SJSA1 (cell line): ENCODE measurements at places on chromosomes 1 and 21. TPM values are rescaled to one million over a fixed set of nuclear protein-coding genes. Genes with fewer than 3 reads are reported as not detected.

DNA sequence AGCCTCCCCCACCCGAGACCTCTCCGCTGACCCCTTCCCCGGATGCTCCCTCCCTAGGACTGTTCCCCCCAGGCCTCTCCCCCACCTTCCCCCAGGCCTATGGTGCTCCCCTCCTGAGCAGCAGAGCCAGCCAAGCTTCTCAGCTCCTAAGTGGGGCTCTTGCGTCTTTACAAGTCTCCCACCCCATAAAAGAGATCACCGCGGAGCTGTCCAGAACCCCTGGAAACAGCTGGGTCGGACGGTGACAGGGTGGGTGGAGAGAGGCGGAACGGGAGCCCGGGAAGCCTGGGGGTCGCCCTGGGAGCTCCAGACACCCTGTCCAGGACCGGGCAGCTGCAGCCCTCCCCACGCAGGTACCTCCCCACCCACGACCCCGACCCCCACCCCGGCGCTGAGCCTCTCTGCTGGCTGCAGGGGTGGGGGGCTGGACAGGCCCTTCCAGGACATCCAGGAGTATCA lies 61.2 kb downstream of the WNT9A start:
- peak; percentile 36 for DNase-seq

GRCh38 chr21:40461008-40461407 lies 385.9 kb downstream of the DSCAM start:
- no peak for DNase-seq

Gene KRTAP21-2
- not detected in 2 replicates for total RNA-seq

DNA sequence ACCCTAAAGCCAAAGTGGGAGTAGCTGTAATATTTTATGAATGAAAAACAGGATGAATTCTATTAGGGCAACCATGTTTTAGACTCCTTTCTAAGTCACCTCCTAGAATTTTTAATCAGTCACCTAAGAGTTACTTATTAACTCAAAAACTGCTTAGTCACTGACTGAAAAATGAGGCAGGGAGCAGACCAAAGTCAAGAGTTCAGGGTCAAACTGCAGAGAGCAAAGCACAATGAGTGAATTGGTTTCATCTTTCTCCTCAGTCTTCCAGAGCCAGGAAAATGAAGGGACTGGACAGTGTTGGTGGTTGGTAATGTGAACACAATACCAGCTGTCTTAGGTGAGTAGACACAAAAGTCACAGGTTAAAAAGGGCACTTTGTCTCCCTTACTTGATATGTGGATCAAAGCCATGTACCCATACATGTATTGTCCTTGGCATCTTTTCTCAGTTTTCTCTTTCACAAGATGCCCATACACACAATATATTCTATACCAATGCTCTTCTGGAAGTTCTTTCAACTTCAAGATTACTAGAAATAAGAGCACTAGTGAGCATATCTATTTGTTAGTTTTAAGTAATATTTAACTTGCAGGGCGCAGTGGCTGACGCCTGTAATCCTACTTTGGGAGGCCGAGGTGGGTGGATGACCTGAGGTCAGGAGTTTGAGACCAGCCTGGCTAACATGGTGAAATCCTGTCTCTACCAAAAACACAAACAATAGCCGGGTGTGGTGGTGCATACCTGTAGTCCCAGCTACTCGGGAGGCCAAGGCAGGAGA lies 42.2 kb downstream of the ATP1B1 start:
- no peak for DNase-seq

Gene TLCD4
- total RNA-seq = 0.60 and 2.5 TPM in 2 replicates

GRCh38 chr1:186730951-186731729 lies 50.9 kb upstream of the PTGS2 start:
- DNase-seq = no peak

DNA sequence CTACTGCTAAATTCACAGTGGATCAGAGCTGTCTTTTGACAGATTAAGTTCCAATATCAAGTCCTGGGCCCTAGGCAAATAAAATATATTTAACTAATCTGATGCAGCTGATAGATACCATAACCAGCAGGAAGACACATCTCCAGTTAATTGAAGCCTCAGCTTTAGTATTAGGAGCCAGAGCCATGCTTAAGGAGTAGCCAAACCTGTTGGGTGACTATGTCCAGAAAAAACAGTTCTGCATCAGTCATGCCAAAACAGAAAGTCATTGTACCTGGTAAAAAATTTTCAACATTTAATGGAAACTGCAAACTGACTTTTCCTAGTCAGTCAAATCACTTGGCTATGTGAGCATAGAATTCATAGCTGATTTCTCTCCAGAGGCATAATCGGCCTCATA lies 200.5 kb upstream of the RUNX1 start:
- no peak for DNase-seq

Gene HUNK
- 13.6 and 17.7 TPM in 2 replicates for total RNA-seq

GRCh38 chr1:8083739-8084484 lies 57.8 kb upstream of the ERRFI1 start:
- no peak for DNase-seq

DNA sequence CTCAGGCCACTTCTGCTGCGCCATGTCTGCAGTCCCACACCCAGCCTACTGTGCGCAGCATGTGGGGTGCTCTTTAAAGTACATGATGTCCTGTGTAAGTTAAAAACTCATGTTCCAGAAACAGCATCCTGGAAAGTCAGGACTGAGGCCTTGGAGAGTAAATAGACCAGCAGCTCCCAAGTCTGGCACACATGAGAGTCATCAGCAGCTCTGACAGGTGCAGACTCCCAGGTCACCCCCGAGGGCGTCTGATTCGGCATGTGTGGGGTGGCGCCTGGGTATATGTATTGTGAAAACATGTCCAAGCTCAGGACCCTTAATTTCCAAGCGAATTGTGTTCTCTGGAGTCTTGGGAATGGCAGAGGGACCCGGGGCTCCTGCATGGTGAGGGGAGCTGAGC lies 120.1 kb upstream of the RUNX3 start:
- DNase-seq = no peak

GRCh38 chr1:237390823-237391222 lies 348.8 kb downstream of the RYR2 start:
- no peak for DNase-seq

DNA sequence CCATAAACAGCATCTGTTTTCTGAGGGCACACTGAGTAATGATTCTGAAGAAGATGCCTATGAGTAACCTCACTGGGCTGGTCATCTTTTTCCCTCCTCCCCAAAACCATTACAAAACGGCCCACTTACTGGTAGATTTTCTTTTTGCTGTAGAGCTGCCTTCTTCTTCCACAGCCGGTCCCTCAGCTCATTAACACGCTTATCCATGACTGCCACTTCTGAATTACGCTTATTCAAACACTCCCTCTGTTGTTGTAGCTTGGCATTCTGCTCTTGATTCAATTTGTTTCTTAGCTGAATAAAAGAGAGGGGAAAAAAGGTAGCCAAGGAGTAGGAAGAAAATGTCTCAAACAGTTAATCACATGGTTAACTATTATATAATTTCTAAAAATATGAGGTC lies 43.1 kb downstream of the TP53BP2 start:
- no peak for DNase-seq

DNA sequence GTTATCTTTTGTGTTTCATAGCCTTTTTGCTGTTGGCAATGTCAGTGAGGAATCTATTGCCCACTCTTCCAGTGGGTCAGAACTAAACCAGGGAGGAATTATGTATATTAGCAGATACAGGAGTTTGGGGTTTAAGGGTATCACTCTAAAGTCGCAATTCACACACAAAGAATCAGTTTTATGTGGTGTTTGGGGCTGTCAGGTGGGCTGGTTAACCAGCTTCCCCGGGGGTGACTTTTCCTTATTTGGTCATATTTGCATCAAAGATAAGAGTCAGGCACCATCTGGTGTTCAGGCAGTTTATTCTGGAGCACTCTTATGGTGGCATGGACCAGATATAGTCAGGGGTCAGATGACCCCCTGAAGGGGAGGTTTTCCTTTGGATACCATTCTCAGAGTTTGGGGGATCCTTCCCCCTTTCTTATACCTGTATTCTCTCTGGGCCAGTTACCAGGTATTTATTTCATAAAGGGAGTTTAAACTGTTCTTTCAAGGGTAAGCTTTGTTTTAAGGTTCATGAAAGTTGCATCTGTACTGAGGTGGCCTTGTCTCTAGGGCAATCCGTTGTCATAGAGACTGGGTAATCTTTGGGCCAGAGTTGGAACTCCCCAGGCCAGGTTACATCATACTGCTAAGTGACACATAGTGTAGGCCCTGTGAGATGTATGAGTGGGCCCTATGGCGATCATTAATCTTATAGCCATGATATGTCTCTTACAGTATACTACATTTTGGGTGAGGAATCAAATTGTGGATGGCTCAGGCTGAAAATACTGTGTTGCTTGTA lies 148.2 kb downstream of the RWDD3 start:
- no peak for DNase-seq

DNA sequence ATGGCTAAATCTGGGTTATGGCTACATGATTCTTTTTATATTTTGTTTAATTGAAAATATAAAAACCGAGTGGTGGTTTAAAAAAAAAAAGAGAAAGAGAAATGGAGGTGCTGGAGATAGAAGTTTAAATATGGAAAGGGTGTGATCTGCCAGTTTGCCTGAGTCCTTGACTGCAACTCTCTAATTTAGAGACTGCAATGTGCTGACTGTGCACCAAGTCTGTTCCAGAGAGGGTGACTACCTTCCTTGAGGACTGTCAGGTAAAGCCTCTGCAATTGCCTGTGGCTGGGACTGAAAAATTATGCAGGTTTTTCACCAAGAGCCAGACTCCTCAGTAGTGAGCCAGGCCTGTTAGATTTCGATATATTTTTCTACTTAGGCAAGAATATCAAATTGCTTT lies 1326.3 kb downstream of the BRINP3 start:
- no peak for DNase-seq

- no peak for DNase-seq
Observed at GRCh38 chr1:241063276-241063675, 293.7 kb downstream of the RGS7 start.

DNA sequence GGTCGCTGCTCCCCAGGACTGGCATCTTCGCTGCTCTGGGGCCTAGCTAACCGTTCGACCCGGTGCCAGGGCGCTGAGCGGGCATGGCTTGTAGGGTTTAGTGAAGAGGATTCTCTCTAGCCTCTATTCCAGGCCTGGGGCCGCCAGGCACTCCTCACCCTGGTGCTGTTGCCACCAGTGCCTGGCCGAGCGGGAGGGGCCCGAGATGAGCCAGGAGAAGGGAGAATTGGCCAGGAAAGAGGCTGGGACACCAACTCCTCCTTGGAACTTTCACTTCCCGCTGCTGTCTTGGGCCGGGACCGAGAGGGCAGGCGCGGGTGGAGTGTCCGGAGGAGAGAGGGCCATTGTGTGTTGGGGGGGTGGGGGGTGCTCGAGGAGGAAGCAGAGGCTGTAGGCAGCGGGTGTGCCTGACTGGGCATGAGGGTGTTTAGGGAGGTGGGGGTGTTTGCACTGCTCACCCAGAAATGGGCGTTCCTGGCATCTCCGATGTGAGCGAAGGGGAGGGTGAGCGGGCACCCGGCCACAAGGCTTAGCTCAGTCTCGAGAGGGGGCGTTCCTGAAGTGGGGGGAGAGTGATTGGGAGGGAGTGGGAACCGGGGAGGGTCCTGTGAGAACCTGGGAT lies 772 bp downstream of the ADAM15 start:
- DNase-seq = peak; percentile 37

- peak; percentile 34 for DNase-seq
Observed at GRCh38 chr1:227941509-227942020, 6.2 kb downstream of the WNT9A start.

GRCh38 chr1:42449256-42449655 lies 6.6 kb downstream of the ZMYND12 start:
- DNase-seq = no peak

Gene DNALI1
- 0.28 and 1.0 TPM in 2 replicates for total RNA-seq

GRCh38 chr1:6475381-6476133 lies 9.6 kb upstream of the TNFRSF25 start:
- DNase-seq = peak; percentile 65

DNA sequence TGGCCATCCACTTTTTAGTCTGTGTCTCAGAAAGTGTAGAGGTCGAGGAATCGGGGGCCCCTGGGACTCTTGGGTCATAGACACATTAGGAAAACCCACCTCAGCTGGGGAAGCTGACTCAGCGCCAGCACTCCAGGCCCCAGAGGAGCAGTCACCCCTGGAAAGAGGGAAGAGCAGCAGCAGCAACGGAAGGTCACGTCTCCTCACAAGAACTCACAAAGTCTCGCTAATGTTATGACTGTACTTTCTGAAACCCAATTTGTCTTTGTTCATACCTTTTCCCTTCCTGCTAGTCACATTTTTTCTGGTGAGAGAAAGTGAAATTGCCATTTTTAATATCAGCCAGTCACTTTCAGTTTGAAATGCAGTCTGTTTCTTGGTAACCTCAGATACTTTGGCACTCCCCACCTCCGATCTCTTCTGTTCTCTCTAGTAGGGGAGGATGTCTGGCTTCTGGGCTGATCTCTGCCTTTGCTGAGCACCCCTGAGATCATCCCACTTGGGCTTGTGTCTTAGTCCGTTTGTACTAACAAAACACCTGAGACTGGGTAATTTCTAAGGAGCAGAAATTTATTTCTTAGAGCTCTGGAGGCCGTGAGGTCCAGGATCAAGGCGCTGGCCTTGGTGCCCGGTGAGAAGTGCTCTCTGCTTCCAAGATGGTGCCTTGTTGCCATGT lies 6.0 kb upstream of the NLRP3 start:
- DNase-seq = no peak

Gene PLPPR4
- total RNA-seq = 5.8 and 10.3 TPM in 2 replicates

Gene INAVA
- 0.72 and 5.5 TPM in 2 replicates for total RNA-seq

GRCh38 chr1:147549526-147549925 lies 8.2 kb downstream of the BCL9 start:
- no peak for DNase-seq

Gene FOXD2
- 10.7 and 12.9 TPM in 2 replicates for total RNA-seq

Gene RGS7
- total RNA-seq = 0.37 TPM in 1 of 2 replicates, not detected in the other

GRCh38 chr1:39908534-39908933 lies 6.8 kb upstream of the MYCL start:
- no peak for DNase-seq

DNA sequence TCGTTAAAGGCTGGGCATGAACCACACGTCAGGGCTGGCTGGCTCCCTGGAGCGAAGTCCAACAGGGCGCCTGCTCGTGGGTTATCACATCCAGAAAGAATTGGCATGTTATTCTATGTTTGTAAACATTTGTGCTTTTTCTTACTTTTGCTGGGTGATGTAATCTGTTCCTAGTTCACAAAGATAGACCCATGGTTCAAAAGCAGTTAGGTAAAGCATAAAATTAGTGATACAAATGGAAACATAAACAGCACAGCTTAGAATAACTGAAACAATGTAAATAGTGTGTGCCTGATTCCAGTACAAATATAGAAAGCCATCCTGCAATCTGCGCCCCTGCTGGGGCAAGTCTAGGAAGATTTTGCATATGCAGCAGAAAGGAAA lies 184.0 kb upstream of the C1orf174 start:
- DNase-seq = no peak

Gene IL23R
- total RNA-seq = not detected in 2 replicates

GRCh38 chr21:46456750-46457149 lies 1.9 kb upstream of the DIP2A start:
- DNase-seq = no peak

- DNase-seq = no peak
Observed at GRCh38 chr1:199834711-199835110, 192.8 kb upstream of the NR5A2 start.

- DNase-seq = no peak
Observed at GRCh38 chr1:167916766-167917511, 3.0 kb upstream of the ADCY10 start.

Gene TNFSF4
- total RNA-seq = 0.16 and 0.24 TPM in 2 replicates
